Stimulated activated CD8-positive, alpha-beta memory T cell treated with anti-CD3 and anti-CD28 coated beads, Interleukin-4, amount 100 ng/mL, for 1 hour (primary cell): ENCODE measurements at places on chromosomes 12 and 14.

DNA sequence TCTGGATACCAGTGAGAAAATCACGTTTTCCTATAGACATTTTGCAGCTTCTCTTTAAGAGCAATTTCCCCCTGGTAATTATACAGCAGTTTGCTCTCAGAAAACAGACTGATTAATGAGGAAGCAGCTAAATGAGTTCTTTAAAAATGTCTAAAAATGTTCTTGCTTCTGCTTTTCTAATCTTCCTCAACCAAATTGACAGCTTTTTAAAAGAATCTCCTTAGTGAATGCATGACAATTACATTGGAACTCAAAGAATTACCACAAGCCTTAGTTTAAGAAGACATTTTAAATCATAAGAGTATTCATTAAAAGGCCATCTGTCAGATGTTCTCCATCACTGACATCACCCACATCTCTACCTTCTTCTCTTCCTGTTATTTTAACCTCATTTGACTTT, 135.8 kb upstream of the PLXNC1 start:
- no peak for DNase-seq

DNA sequence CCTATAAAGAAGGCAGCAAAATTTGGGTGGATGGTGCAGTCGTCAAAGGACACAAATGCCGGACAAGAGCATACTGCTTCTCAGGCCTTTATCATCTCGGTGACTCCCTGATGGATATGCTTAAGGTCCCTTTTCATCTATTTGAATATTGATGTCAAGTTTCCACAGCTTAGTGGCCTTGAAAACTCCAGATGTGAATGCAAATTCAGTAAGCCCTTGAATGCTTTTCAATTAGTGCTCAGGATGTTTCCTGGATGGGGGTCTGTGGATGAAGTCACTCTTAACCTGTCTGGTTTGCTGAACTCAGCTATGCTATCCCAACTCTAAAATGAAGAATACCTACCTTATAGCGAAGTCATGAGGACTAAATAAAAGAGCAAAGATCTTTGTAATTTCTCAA, 10.7 kb downstream of the REM2 start:
- DNase-seq, result no peak

- no peak for DNase-seq
Measured at GRCh38 chr12:119528241-119528640, 65.3 kb upstream of the TMEM233 start.

GRCh38 chr12:2794736-2795289, at the start of gene FKBP4:
FKBP4 (plus strand) TSS chr12:2794970; CDS start chr12:2795140, 170 bp downstream.
- DNase-seq, result peak; percentile 79

DNA sequence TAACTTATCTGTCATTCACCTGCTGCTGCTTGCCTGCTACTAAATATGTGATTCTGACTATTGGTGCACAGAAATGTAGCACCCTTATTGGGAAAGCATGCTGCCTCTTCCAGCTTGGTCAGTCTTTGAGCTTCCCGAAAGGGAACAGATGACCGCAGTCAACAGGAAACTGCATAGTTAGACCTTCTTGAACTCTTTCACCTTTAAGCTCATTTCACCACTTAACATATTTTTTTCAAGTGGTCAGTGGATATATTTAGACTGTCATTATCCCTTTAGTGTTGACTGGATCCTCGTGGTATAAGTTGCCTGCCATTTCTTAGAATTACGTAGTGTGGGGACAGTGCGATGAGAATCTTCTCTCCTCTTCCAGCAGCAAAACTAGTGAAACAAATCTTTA, 224.9 kb downstream of the FBXL14 start:
- DNase-seq, result no peak

- no peak for DNase-seq
Measured at GRCh38 chr12:89468017-89468416, 56.6 kb downstream of the GALNT4 start.

DNA sequence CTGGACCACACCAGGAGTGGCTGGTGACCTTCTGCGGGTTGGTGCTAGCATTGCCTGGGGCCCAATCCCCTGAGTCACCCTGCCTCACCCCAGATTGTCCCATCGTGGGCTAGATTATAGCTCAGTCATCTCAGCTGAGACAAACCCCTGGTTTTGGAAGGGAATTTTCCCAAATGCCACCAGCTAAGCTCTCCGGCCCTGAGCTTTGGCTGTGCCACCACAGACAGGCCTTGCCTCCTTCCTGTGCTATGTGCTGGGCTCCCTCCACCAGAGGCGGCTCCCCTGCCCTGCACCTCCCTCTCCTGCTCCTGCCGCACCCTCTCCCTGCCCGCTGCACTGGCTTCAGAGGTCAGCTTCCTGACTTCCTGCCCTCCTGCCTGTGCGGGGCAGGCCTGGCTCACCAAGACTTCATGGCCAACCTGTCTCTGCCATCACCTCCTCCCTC, 196.3 kb downstream of the TSPAN9 start:
- DNase-seq, result no peak

DNA sequence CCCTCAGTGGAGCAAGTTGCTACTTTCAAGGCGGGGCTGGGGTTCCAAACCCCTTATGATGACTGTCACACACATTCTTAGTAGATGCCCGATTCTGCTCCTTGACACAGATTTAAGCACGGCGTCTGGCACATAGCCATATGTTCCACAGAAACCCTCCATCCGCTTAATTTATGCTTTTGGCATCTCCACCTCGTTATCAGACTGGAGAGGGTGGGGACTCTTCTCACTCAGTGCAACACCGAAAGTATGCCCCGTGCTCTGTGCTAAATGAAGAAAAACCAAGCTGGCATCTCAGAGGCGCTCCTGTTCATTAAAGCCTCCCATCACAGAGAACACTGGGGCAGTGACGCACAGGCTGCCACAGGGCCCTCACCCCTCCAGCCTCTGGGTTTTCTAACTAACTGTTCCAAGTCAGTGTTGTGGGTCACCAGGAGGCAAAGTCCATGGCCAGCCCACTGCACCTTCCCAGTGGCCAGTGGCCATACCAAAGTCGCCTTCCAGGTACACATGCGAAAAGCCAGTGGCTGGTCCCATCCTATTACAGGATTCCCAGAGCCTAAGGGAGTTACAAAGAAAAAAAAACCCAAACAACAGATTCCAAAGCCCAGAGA, 27.3 kb downstream of the CCDC88C start:
- DNase-seq, result no peak

- DNase-seq, result no peak
Measured at GRCh38 chr14:104927432-104927816, 2.7 kb downstream of the PLD4 start.
